PC-9 (cell line): ENCODE measurements at places on chromosomes 12 and 14. TPM values are rescaled to one million over a fixed set of nuclear protein-coding genes. Genes with fewer than 3 reads are reported as not detected.
A peak's percentile ranks its signal among the peaks of the same experiment; 100 is the strongest.

- H3K4me3 ChIP-seq, result no peak overlapping the region
- H3K4me1 ChIP-seq, result peaks cover 82% of the 10 kb centered on the region
- no peaks in the 10 kb centered on the region for H3K27me3 ChIP-seq
Measured at GRCh38 chr12:113244047-113244460, 22.8 kb downstream of the TPCN1 start.

DNA sequence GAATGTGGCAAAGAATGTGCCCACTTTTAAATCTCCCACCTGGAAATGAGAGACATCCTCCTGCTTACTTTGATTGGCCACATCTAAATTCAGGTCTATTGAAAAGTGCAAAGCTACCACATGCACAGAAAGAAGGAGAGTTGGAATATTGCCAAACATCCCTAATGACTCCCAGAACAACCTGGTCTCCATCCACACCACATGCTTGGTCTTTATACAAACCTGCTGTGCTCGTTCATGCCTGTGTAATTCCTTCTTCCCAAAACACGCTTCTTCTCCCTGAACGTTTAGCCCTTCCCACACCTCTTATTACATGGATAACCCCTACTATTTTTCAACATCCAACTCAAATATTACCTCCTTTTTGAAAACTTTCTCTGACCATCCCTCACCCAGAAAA is 66.2 kb upstream of the BCL2L14 start:
- H3K4me3 ChIP-seq, result no peak overlapping the region
- no peak for DNase-seq
- no peaks in the 10 kb centered on the region for H3K36me3 ChIP-seq
- H3K27me3 ChIP-seq, result no peaks in the 10 kb centered on the region
- H3K27ac ChIP-seq, result no peak overlapping the region

DNA sequence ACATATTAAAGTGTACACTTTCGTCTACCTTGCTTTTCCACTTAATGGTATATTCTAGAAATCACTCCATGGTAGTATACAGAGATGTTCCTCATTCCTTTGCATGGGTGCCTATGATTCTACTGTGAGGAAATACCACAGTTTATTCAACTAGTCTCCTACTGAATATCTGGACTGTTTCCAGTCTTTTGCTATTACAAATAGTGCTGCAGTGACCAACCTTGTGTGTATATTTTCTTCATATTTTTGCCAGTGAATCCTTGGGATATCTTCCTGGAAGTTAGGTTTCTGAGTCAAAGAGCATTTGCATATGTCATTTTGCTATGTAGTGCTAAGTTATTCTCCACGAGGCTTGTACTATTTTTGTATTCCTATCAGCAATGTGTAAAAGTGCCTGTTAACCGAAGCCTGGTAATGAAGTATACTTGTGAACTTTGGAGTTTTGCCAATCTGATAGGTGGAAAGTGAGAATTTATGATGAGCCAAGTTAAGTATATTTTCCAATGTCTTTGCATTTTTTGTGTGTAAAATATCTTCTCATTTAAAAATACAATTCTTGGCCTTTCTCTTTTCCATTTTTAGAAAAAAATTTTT is 31.3 kb upstream of the TMEM263 start:
- no peaks in the 10 kb centered on the region for H3K36me3 ChIP-seq
- H3K4me1 ChIP-seq, result no peaks in the 10 kb centered on the region
- DNase-seq, result no peak
- H3K4me3 ChIP-seq, result no peak overlapping the region

DNA sequence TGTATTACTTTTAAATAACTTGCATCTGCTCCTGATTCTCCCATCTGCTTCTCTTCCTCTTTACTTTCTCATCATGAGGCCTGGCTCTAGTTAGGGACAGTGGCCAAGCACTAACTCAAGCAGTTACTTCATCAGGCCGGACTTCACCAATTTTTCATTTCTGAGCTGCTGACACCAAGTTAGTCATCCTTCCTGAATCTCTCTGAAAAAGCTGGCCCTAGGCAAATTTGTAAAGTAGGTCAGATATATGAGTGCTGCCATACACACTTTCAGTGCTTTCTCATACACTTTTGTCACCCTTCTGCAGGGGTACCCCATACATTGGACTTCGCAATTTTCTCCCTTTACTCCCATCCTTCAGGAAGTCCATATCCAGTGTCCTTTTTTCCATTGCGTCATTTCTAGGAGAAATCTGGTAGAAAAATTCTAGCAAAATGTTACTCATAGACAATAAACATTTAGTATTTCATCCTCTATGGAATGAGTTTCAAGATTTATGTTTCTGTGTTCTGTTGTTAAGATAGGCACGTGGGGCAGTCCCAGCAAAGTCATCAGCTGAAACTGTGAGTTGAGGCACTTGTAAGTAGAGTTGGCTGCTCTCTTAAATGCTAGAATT is 276.8 kb upstream of the TMPO start:
- peaks cover 10% of the 10 kb centered on the region; the same call in 1 of the 2 replicates for H3K27me3 ChIP-seq
- no peaks in the 10 kb centered on the region for H3K4me1 ChIP-seq
- H3K27ac ChIP-seq, result no peak overlapping the region
- no peak for DNase-seq
- H3K4me3 ChIP-seq, result no peak overlapping the region

DNA sequence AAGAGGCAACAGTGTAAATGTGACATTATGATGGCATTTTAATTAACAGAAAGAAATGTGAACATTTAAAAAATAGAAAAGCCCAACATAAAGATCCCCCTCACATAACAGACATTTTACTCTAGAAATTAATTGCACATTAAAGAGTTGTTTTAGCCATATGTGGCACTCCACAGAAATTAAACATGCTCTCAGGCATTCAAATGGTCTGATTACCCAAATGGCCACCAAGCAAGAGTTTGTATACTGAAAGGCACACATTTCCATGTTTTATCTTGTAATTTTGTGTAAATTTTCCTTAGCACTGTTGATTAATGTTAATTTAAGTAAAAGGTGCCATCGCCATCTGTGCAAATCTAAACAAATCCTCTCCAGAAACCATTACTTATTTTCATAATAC is 43.5 kb downstream of the GTF2A1 start:
- no peak overlapping the region for H3K4me3 ChIP-seq
- no peak for DNase-seq
- no peaks in the 10 kb centered on the region for H3K4me1 ChIP-seq
- H3K27ac ChIP-seq, result no peak overlapping the region
- no peaks in the 10 kb centered on the region for H3K27me3 ChIP-seq

DNA sequence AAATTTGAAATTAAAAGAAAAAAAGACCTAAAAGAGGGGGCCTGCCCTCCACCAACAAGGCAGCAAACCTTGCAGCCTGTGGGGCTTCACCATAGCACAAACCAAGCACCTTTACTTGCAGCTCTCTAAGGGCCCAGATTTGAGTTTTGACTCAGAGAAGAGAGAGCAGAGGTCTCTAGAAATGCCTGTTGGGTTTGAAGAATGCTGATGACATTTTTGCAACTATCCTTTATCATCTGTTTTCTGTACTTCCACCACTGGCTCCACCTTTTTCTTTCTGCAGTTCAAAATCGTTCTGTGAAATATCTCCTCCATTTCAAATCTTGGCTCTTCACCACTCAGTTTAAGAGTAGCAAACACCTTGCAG is 83.8 kb upstream of the HMGA2 start:
- H3K4me3 ChIP-seq, result no peak overlapping the region
- no peaks in the 10 kb centered on the region for H3K4me1 ChIP-seq
- DNase-seq, result no peak

DNA sequence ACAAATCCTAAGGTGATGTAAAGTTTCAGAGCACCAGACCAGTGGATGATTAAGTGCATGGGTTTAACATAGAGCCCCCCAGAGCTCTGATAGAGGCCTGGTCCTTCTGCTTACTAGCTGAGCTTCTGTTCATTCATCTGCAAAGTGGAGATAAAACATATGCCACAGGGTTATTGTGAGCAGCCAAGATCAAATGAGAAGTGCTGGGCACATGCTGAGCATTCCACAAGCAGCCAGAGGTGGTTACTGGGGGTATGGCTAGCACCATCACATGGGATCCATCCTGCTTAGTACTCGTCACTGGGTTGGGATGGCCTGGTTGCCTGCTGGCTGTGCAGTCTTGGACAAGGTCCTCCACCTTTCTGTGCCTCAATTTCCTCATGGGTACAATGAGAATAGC is 18.0 kb upstream of the SMUG1 start:
- DNase-seq, result no peak
- no peaks in the 10 kb centered on the region for H3K36me3 ChIP-seq

DNA sequence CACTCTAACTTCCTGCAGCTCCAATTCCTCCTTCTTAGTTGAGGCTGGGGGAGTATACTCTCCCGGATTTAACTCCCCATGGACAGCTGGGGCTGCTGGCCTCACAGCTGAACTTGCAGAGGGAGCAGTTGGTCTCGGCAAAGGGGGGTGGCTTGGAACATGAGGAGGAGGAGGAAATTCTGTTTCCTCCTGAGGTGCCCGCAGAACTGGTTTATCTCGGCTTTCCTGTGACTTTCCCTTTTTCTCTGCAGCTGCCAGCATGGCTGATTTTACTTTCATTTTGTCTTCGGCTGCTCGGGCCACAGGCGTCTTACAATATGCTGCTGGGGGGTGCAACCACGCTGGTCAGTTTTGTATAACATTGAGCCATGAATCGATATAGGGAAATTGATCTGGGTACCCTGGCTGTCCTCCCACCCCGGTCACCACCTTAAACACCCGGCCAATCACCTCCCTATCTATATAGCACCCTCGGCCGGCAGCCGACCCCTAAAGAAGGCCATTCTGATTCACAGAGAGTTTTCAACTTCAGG is 1317.6 kb downstream of the TMEM121 start:
- no peaks in the 10 kb centered on the region for H3K36me3 ChIP-seq
- DNase-seq, result peak; percentile 70
- no peaks in the 10 kb centered on the region; the same call in 1 of the 2 replicates for H3K4me1 ChIP-seq
- H3K4me3 ChIP-seq, result peak overlapping the region; percentile 71

DNA sequence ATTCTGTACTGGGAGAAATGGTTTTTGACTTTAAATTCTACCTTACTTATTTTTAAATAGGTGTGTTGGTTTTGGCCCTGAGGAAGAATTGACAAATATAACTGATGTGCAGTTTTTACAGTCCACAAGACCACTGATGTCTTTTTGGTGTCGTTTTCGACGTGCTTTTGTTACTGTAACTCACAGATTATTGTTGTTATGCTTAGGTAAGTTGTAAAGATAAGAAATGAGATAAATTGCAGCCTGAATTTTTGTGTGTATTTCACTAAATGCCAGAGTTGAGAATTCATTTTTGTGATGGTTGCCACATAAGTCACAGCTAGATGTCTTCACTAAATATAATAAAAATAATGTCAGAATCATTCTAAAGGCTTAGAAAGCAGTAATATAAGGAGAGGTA is 39.9 kb upstream of the MSRB3 start:
- no peak for DNase-seq
- no peaks in the 10 kb centered on the region for H3K27me3 ChIP-seq
- peaks cover 9% of the 10 kb centered on the region; the same call in 1 of the 2 replicates for H3K36me3 ChIP-seq
- H3K27ac ChIP-seq, result no peak overlapping the region
- H3K4me3 ChIP-seq, result no peak overlapping the region
- H3K4me1 ChIP-seq, result no peaks in the 10 kb centered on the region

- H3K27ac ChIP-seq, result no peak overlapping the region
- H3K27me3 ChIP-seq, result no peaks in the 10 kb centered on the region
- H3K4me3 ChIP-seq, result no peak overlapping the region
- DNase-seq, result no peak
- H3K4me1 ChIP-seq, result peaks cover 6% of the 10 kb centered on the region
- H3K36me3 ChIP-seq, result peaks cover 9% of the 10 kb centered on the region
Measured at GRCh38 chr14:54515670-54516069, 6.0 kb downstream of the CGRRF1 start.

- no peak for DNase-seq
- H3K27me3 ChIP-seq, result no peaks in the 10 kb centered on the region
- peaks cover 75% of the 10 kb centered on the region for H3K4me1 ChIP-seq
- peak overlapping the region; percentile 95 for H3K27ac ChIP-seq
Measured at GRCh38 chr14:105023144-105023543, 2.3 kb upstream of the CDCA4 start.

GRCh38 chr12:52741375-52742195 is 35.6 kb downstream of the KRT76 start:
- H3K27me3 ChIP-seq, result no peaks in the 10 kb centered on the region
- H3K27ac ChIP-seq, result no peak overlapping the region
- no peaks in the 10 kb centered on the region for H3K36me3 ChIP-seq

DNA sequence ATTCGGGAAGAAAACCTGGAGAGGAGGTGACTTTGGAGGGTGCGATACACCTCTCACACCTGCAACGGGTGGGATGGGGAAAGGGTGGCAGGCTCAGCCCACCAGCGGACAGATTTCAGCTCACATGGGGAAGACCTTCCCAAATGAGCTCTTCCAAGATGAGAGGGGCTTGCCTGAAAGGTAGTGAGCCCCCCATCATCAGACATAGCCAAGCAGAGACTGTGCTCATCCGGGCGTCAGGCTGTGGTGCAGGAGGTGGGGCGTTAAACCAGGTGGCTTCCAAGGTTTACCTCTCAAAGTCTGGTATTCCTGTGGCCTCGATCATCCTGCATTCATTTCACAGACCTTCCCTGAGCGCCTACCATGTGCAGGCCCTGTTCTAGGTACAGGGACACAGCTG is 105.4 kb upstream of the FKBP4 start:
- DNase-seq, result no peak
- H3K36me3 ChIP-seq, result no peaks in the 10 kb centered on the region
- H3K27ac ChIP-seq, result no peak overlapping the region
- peaks cover 92% of the 10 kb centered on the region for H3K27me3 ChIP-seq
- no peaks in the 10 kb centered on the region for H3K4me1 ChIP-seq

OAS1 gene
- 13.4 and 18.8 TPM in 2 replicates for total RNA-seq

C1QL4 gene
- total RNA-seq, result 0.18 and 0.22 TPM in 2 replicates

KNTC1 gene
- 63.0 and 67.7 TPM in 2 replicates for total RNA-seq

NFATC4 gene
- total RNA-seq, result 48.3 and 76.3 TPM in 2 replicates

A2ML1 gene
- 15.2 and 17.3 TPM in 2 replicates for total RNA-seq

KRT71 gene
- total RNA-seq, result not detected in 2 replicates
